ENCODE measurements at places on chromosomes 3 and 15.

GRCh38 chr3:186746008-186746407 is 28.8 kb downstream of the KNG1 start:
- DNase-seq, result no peak

- DNase-seq, result no peak
Observed at GRCh38 chr3:34858067-34858660, 781.2 kb upstream of the ARPP21 start.

GRCh38 chr3:122183893-122184590 is 574 bp downstream of the CASR start:
- DNase-seq, result no peak

DNA sequence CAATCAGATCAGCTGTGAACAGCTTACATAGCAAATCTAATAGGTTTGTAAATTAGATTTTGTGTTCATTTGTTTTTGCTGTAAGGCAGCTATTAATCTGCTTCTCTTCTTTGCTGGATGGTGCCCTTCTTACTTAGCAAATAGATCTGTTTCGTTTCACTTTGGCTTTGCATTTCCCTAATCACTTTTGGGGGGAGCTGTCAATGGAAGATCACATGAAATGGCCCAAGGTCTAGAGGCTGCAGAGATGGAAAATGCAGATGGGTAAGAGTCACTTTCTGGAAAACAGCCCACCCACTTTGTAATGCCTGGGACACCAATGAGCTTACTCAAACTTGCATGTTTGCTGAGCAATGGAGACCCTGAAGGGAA is 36.4 kb downstream of the ST8SIA2 start:
- no peak for DNase-seq

GRCh38 chr3:43951813-43952212 is 261.1 kb downstream of the ABHD5 start:
- DNase-seq, result peak; percentile 18

GRCh38 chr15:35723120-35723847 is 177.3 kb upstream of the DPH6 start:
- no peak for DNase-seq

- DNase-seq, result no peak
Observed at GRCh38 chr3:197598404-197598980, 42.7 kb upstream of the BDH1 start.

DNA sequence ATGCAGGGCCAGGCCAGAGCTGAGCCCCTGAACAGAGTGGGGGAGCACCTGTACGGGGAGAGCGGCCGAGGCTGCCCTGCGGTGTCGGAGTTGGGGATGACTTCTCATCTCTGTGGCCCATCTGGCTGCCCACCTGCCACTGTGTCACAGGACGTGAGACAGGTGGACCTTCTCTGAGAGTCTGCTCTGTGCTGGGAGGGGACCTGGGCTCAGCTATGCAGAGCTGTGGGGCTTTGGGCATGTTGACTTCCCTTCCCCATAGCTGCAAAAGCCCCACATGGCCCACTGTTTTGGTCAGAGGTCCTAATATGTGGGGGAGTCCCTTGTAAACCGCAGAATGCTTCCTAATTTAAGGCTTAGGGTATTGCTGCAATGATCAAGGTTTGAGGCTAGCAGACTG is 68.0 kb upstream of the TRPM1 start:
- DNase-seq, result no peak

GRCh38 chr15:31338879-31339557 is 12.4 kb downstream of the KLF13 start:
- no peak for DNase-seq

GRCh38 chr3:108552267-108553159 is 36.7 kb downstream of the CIP2A start:
- DNase-seq, result peak; percentile 29

DNA sequence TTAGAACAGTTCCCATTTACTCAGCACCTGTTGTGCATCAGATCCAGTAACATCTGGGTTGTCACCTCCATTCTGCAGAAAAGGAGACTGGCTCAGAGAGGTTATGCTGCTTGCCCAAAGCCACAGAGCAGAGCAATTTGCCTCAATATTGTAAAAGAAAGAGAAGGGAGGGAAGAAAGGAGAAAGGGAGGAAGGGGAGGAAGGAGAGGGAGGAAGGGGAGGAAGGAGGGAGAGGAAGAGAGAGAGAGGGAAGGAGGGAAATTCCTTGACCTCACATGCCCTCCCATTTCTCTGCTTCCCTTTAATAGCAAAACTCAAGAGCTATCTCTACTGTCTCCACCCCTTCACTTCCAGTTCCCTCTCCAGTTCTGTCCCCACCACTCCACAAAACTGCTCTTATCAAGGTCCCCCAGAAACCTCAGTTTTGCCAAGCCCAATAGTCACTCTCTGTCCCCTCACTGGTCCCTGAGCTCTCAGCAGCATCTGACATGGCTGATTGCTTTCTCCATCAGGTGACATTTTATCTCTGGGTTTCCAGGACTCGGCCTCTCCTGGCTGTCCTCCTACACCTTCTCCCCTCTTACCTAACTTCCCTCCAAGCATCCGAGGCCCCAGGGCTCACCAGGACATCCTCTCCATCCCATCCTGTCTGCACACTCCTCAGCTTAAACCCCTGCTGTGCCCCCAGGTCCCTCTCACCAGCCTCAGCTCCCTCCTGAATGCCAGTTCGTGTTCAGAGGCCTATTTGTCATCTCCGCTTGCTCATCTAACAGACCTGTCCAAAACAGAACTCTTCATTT is 104.7 kb upstream of the LINGO1 start:
- DNase-seq, result no peak

- DNase-seq, result no peak
Observed at GRCh38 chr15:44719293-44719999, 8.1 kb downstream of the B2M start.

DNA sequence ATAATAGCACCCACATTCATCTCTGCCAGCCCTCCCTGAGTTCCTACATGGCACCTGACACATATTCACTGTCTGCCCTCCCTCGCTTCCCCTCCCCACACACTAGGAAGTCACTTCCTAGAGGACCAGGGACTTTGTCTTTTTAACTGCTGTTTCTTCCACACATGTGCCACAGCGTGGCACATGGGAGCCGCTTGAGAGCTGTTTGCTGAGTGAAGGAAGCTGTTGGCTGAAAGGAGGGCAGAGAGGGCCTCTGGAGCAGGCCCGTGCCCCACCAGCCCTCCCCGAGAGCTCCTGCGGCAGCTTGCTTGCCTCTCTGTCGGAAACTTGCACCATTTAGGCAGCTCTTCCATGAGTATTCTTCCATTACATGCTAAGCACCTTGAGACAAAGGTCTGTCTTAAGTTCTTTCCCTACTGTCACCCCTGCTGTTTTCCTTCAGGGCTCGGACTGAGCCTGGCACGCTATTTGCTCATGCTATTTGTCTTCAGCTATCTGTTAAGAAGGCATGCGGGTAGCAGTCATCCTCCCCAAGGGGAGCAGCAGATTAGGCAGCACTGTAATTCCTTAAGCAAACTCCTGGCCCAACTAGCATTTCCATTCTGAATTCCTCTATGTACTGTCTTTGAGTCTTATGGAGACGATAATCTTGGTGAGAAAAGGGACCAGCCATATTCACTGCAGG is 72.2 kb downstream of the CACNA1D start:
- DNase-seq, result no peak

GRCh38 chr3:153028381-153028780 is 133.6 kb upstream of the RAP2B start:
- no peak for DNase-seq

GRCh38 chr3:161579395-161580126 is 83.0 kb downstream of the OTOL1 start:
- DNase-seq, result no peak

DNA sequence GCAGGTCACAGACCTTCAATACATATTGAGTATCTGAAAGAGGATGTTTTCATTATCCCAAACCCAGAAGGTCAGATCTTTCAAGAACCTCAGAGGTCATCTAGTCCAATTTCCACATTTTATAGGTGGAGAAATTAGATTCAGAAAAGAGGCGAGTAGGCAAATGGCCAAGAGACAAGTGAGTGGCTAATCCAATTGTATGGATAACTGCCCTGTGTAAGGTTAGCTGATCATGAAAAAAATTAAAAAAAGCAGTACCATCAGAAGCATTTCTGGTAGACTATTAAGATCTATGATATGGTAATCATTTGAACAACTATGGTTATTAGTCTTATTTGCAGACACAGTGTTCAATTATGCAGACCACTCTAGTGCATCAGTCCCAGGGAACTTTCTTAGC is 660.7 kb upstream of the CFAP20DC start:
- no peak for DNase-seq

GRCh38 chr3:119314821-119315220 is 20.6 kb downstream of the ARHGAP31 start:
- DNase-seq, result no peak

DNA sequence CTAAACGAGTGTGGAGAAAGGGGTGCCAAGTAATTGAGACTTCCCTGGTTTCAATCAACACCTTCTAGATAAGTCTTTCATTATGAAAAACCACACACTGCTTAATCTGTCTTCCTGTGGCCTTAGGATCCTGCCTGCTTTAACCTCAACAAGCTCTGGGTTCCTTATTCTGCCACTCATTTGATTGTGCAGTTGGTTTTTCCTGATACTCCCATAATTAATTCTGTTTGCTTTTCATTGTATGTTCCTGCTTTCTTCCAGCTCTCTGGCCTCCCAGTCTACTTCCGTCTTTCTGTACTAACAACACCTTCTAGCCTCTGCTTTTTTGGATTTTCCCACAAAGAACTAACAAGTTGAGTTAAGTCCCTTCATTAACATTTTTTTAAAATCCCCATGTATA is 20.2 kb upstream of the GCNT3 start:
- no peak for DNase-seq

GRCh38 chr15:58038426-58039078 is 27.0 kb downstream of the ALDH1A2 start:
- DNase-seq, result peak; percentile 71

DNA sequence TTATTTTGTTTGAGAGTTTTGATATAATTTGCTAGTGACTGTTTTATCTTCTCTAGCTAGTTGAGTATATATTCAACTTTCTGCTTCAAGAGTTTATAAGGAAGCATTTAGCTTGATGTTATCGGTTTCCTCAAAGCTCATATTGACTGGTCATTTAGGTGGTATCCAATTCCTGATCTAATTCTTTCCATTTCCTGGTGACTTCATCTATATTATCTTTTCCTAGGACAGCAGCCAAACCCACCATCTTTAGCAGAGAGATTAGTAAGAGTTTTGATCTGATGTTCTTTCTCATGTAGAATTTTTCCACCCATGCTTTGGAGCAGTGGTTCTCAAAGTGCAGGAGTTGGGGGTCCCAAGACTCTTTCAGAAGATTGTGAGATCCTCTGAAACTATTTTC is 148.6 kb upstream of the STT3B start:
- DNase-seq, result no peak

DNA sequence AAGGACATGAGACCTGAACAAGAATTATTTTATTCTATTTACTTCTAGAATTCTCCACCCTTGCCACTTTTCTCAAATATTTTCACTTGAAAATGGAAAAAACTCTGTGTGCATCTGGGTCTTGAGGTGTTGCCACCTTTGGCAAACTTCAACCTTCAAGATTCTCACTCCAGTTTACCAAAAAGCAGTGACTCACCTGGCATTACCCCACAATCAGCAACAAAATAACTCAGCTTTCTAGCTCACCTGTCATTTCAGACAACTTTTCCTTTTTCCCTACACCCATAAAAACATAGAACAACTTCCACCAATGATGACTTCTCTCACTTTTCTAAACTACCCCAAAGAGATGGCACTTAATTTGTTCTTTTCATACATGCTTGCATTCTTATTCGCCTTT is 115.8 kb downstream of the DUT start:
- DNase-seq, result no peak

DNA sequence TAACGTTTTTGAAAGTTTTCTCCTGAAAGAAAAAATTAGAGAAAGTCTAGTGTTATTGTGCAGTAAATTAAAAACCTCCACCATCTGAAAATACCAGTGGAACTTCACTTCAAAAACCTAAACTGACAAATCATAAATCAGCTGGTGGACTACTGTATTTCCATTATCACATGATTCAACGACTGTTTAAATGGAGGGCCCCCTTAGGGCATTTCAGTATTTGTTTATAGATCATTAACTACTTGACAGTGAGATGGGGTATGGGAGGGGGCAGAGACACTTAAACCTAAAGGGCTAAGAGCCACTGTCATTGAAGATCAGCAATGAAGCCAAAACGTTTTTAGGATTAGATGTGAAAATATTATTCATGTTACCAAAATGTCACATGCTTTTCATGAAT is 8.8 kb upstream of the C15orf61 start:
- no peak for DNase-seq

- no peak for DNase-seq
Observed at GRCh38 chr15:43361313-43361903, 9.4 kb downstream of the ZSCAN29 start.

All from prostate gland (tissue), 2 donors.